Central memory CD4-positive, alpha-beta T cell (primary cell): ENCODE measurements at places on chromosomes 3 and 15.

DNA sequence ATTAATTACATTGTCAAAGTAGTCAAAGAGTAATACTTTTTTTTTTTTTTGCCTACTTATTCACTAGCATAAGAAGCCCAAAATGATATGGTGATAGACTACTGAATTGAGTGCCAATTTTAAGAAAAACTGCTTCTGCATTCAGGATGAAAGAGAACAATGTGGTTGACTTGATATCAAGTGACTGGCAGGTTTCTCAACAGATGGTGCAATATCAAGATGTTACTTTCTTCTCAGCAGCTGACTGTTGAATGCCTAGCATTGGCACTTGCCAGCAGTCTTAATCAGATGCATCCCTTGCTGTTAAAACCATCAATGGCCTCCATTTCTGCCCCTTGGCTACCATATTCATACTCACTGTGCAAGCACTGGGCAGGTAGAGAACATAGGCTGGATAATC is 863.2 kb downstream of the GBE1 start:
- DNase-seq, result no peak

DNA sequence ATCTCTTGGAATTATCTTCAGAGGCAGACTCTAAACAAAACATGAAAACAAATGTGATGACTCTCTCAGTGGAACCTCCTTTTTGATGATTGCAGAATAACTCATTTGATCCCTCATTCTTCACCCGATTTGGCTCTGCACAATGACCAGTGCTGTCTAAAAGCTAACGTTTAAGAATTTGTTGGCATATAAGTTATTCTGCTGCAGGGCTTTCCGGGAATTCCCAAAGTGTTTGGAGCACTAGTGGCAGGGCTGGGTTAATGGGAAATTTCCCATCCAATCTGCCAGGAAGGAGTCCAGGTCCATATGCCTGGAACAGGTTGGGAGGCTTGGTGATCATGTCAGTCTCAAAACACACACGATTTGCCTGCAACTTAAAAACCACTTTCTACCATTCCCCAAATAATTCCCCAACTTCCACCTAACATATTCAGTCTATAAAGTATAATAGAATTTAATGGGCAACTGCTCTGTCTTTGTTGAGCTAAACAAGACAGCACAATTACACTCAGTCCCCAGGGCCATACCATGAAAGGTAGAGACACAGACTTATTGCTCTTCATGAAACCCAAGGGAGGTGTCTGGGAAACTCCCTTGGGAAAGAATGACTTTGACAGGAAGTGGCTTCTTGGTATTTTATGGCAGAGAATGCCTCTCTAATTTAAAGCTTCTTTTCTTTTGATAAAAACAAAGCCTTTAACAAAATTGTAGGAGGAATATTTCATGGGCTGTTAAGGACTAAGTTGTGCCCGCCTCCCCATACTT is 38.0 kb downstream of the ARRDC4 start:
- no peak for DNase-seq

- no peak for DNase-seq
These were observed 593.3 kb downstream of the FHIT start for GRCh38 chr3:60657972-60658371.

DNA sequence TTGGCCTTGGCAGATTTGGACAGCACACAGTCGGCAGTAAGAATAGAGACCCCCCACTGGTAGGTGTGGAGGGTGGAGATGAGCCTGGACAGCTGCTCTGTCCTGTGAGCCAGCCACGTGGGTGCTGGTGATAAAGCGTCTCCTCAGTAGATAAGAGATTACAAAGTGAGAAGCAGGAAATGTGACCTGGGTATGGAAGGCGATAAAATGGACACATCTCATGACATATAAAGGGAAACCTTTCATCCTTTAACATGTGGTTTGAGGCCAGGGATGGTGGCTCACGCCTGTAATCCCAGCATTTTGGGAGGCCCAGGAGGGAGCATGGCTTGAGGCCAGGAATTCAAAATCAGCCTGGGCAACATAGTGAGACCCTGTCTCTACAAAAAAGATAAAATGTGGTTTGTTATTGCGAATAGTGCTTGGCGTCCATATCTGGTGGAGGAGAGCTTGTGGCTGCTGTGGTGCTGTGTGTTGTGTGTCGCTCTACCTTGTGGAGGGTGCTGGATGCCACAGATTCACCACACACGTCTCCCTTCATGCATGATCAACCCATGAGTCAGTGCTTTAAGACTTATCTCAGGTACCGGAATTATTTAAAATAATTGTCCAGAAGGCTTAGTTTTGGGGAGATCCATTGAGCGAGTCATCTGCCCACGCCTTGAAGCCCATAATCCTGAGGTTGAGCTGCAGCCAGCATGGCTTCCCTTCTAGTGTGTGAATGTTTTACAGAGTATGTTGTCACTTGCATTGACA is 157.0 kb downstream of the GABRG3 start:
- DNase-seq, result no peak

DNA sequence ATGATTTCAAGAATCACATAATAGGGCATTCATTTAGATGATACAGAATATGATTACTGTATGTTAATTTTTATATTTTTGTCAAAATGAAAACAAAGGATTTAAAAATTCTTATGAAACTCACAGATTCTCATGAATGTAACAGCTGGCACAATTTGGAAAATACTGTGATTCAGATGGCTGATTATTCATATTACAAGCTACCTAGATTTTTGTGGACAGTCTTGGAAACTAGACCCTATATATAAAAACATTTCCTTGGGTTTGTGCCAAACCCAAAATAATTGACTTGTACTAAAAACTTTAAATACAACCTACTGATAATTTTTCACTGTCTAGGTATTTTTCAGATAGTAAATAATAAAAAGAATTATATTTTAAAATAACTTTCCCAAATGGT is 26.2 kb downstream of the ZBED2 start:
- no peak for DNase-seq

- DNase-seq, result no peak
These were observed 145.6 kb upstream of the THBS1 start for GRCh38 chr15:39435244-39435643.
